Activated effector memory CD4-positive, alpha-beta T cell treated with anti-CD3 and anti-CD28 coated beads, Interleukin-2, amount 50 U/mL, for 16 hours (primary cell): ENCODE measurements at places on chromosomes 4 and X.

DNA sequence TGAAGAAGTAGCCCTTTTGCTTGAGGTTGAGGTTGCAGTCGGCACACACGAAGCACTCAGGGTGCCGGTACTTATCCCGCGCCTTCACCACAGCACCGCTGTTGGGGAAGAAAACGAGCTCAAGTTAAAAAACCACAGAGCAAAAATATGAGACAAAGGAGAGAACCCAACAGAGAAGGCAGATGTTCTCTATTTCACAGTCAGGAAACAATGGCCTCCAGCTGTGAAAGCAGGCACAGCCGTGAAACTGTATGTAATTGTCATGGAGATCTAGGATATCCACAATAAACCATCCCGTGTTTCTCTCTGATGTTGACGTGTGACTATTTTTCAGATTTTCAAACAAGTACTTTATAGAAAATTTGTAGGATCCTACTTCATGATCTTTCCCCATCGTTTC lies 30.9 kb upstream of the CCDC110 start:
- DNase-seq, result no peak

DNA sequence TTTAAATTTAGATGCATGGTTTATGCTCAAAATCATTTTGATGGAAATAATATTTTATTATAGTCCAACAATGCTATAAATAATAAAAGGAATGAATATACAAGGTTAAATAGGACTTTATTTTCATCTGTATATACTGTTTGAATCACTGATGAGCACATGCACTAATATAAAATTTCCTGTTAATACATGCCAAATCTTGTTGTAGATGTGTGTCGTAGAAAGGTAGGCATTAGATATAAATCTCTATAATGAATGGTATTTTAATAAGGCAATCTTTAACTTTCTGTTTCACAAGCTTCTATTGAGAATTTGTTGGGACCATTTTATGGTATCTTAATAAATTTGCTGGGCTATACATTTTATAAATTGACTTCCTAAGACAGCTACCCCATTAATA lies 868.8 kb downstream of the CCSER1 start:
- no peak for DNase-seq

- no peak for DNase-seq
These were observed 3.2 kb downstream of the CTAG2 start for GRCh38 chrX:154650221-154650510.

GRCh38 chrX:103878466-103879122 lies 46.5 kb upstream of the RAB9B start:
- DNase-seq, result no peak

GRCh38 chr4:89275587-89275986 lies 32.0 kb downstream of the GPRIN3 start:
- DNase-seq, result no peak

DNA sequence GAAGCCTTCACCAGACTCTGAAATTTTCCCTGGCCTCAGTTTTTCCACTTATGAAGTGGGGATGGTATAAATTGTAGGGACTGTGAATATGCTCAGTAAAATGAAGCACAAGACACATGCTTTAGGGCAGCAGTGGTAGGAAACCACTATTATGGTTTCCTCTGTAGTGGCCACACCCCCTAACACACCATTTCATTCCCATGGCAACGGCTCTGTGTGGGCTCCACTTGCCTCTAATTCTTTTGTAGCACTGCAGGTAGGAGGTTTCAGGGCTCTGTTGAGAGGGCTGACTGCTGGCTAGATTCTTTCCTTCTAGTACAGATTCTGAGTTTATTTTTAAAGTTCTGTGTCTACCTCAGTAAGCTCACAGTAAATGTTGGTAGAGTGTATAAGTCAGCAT lies 3.5 kb upstream of the VMA21 start:
- DNase-seq, result peak; percentile 80

DNA sequence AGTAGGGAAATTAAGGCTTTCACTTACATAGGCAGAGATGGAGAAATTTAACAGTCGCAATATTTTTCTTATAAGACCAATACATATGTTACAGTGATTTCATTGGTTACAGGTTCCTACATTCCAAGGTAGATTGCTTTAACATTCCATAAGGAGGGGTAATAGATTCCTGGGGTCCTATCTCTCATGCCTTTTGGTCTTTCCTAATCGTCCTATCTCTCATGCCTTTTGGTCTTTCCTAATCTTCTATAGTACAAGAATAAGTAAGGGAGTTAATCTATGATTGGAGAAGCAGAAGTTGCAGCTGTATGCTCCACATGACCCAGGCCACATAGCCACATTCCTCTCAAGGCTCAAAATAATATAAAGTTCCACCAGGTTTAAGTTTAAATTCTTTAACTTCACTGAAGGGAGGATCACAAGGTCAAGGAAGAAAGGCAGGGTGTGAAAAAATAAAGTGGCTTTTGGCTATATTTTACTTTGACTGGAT lies 285.0 kb upstream of the BOD1L1 start:
- no peak for DNase-seq

DNA sequence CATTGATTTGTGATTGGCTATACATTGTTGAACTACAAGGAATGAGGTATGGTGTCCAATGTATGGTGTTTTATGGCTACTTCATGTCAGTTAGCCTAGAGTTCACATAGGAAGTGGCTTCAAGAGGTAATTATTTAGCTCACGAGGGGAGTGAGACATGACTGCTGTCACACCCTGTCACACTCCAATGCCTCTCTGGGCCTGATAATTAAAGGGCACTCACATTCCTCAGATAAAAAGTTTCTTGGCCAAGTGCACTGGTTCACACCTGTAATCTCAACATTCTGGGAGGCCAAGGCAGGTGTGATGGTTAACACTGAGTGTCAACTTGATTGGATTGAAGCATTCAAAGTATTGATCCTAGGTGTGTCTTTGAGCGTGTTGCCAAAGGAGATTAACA lies 65.0 kb upstream of the DDX60 start:
- no peak for DNase-seq

DNA sequence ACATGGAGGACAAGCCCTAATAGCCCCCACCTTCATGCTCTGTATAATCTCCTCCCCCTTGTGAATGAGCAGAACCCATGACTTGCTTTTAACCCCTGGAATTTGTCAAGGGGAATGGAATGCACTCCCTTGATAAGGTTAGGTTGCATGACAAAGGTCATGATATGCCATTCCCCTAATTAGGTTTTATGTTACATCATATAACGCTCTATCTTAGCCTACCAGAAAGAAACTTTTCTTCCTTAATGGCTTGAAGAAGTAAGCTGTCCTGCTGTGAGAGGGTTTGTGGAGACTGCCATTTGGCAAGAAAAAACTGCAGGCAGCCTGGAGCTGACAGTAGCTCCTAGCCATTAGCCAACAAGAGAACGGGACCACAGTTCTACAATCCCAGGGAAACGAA lies 399.8 kb upstream of the MAD2L1 start:
- no peak for DNase-seq

DNA sequence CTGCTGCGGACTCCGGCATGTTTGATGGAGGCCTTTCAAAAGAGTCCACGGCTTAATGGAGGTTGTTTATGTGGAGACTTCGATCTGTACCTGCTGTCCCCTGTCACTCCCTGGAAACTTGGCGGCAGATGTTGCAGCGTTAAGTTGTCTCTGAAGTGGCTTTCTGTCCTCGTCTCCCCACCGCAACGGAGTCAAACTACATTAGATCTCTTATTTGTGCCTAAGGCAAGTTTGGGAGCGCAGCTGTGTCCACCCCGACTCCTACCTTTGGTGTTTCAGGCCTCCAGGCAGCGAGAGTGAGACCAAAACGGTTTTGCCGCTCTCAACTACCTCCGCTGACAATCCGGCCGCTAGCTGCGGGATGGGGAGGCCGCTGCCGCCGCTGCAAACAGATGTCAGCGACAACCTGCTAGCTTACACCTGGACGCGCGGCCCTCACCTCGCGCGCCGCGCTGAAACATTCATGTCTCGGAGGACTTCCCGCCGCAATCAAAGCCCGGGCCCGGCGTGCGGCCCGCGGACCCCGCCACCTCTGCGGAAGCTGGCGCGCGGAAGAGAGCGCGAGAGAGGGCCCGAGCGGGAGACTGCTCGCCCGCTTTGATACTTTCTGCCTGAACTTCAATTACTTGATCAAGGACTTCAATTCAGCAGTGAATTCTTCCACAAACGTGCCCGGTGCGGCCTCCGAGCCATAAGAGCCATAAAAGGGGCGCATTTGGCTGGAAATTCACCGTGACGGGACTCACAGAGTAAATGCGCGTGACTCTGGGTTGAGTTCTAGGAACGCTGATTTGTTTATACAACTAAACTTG lies 108.4 kb downstream of the ANTXR2 start:
- no peak for DNase-seq

DNA sequence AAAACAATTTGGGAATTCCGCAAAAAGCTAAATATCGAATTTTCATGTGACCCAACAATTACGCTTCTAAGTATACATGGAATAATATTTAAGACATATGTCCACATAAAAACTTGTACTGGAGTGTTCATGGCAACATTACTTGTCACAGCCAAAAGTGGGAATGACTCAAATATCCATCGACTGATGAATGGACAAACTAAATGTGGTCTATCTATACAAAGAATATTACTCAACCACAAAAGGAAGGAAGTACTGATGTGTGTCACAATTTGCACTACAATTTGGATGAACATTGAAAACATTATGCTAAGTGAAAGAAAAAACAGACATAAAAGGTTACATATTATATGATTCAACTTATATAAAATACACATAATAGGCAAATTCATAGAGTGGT lies 71.9 kb downstream of the AFF2 start:
- no peak for DNase-seq
